Coronary artery (tissue), 2 donors: ENCODE measurements at places on chromosomes 5 and 9.
A peak's percentile ranks its signal among the peaks of the same experiment; 100 is the strongest.

- no peak for DNase-seq
These were observed 541 bp downstream of the GNPDA1 start for GRCh38 chr5:142012186-142012785.

DNA sequence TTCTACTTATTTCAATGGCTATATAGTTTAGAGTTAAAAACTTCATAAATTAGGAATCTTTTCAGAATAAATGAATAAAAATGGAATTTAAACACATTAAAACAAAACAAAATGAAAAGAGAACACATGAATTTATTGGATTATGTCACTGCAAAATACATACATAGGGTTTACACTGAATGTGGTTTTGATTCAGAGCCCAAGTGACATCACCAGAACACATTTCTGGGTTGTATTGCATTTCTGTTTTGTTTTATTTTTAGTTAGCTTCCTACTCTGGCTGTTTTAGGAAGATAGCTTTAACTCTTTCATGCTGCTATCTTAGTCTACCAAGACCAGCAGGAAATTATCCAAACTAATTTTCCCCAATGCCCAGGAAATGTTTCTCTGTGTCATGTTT lies 1935.0 kb downstream of the EFNA5 start:
- DNase-seq = no peak

DNA sequence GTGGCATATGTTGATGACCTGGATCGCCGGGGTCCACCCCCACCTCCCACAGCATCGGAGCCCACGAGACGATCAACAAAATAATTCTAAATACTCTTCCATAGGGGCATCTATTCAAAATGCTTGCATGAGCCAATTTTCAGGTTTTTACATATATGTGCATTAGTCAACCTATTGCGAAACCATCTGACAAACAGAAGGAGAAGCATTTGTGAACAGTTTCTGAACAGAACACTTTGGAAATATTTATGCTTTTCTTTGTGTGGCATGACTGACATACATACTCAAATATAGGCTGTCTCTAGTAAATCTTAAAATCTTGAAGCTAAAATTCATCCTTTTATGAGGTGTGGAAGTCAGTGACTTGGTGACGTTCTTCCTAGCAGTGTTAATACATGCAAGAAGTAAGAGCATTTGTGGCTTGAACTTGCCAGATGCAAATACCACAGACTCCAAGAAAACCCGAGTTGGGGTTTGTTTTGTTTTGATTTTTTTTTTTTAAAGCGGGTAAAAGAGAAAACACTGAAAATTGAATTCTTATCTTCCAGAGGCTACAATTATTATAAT lies 5.3 kb downstream of the GPR151 start:
- DNase-seq = no peak

GRCh38 chr9:87678650-87679355 lies 47.1 kb upstream of the CTSL start:
- DNase-seq = peak; percentile 69

DNA sequence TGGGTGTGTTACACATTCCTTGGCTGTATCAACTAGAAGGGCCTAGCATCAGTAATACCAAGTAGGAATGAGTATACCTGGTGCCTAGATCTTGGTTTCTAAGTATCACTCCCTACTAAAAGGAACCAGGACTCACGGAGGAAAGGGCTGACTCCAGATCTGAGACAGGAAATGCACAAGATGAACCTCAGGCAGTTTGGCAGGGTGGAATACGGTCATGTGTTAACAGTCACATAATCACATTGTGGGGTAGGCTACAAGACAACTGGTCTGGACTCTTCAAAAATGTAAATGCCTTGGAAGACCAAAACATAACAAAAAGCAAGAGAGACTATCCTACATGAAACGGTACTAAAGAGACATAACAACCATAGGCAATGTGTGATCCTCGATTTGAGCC lies 158.8 kb downstream of the CRB2 start:
- DNase-seq = no peak

DNA sequence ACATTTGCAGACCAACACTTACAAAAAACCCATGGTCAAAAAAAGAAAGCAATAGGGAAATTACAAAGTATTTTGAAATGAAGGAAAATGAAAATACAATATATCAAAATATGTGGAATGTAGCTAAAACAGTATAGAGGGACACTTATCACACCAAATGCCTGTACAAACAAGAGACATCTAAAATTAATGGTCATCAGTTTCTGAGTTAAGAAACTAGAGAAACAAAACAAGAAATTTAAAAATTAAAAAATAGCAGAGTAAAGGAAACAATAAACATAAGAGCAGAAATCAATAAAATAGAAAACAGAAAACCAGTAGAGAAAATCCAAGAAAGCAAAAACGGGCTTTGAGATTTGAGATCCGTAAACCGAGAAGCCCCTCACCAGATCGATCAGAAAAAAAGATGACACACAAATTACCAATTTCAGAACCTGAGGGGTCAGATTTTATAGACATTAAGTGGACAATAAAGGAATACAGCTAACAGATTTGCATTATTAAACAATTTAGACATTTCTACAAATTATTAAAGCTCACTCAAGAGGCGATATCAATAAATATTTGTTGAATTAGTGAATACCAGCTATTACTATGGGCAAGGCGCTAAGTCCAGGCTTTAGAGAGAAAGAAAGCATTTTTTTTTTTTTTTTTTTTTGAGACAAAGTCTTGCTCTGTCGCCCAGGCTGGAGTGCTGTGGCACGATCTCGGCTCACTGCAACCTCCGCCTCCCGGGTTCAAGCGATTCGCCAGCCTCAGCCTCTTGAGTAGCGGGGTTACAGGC lies 1.0 kb upstream of the TENT2 start:
- no peak for DNase-seq

- DNase-seq = no peak
These were observed 69.2 kb downstream of the SYK start for GRCh38 chr9:90870621-90871326.

- no peak for DNase-seq
These were observed 80.8 kb upstream of the IL12B start for GRCh38 chr5:159411115-159411514.

- no peak for DNase-seq
These were observed 65.8 kb upstream of the RANBP3L start for GRCh38 chr5:36367524-36367923.

GRCh38 chr9:86997156-86997555 lies 49.9 kb upstream of the GAS1 start:
- DNase-seq = no peak

GRCh38 chr5:40384782-40385390 lies 294.8 kb upstream of the PTGER4 start:
- DNase-seq = no peak

DNA sequence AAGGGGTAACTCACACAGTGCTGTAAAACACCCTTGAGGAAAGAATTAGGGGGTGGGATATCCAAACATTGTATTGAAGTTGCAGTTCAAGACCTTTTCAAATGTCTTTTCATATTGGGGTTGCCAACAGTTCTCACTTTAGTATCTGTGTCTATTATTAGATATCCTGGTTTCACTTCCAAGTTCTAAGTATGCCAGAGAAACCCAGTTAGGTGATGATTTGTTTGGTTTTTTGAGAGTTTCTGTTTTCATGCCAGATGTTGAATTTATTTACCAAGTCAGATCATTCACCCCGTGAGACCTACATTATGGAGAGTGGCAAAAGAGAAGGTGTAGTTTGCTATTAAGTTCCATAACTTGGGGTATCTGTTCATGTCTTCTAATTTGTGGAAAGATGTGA lies 64.5 kb downstream of the C9orf152 start:
- no peak for DNase-seq
